A172 (cell line): ENCODE measurements at places on chromosomes 12 and 14.

DNA sequence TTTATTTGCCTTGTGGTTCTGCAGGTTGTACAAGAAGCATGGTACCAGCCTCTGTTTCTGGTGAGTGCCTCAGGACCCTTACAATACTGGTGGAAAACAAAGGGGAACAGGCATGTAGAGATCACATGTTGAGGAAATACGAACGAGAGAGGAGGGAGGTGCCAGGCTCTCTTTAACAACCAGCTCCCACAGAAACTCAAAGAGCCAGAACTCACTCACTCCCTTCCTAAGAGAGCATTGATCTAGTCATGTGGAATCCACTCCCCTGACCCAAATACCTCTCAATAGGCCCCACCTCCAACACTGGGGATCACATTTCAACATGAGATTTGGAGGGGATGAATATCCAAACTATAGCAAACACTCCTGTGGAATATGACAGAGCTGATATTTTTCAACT is 938.0 kb downstream of the GALC start:
- no peak for DNase-seq

GRCh38 chr14:81301813-81302212 is 81.1 kb upstream of the GTF2A1 start:
- DNase-seq = no peak

- no peak for DNase-seq
Measured at GRCh38 chr12:31407562-31407961, 81.6 kb upstream of the SINHCAF start.

DNA sequence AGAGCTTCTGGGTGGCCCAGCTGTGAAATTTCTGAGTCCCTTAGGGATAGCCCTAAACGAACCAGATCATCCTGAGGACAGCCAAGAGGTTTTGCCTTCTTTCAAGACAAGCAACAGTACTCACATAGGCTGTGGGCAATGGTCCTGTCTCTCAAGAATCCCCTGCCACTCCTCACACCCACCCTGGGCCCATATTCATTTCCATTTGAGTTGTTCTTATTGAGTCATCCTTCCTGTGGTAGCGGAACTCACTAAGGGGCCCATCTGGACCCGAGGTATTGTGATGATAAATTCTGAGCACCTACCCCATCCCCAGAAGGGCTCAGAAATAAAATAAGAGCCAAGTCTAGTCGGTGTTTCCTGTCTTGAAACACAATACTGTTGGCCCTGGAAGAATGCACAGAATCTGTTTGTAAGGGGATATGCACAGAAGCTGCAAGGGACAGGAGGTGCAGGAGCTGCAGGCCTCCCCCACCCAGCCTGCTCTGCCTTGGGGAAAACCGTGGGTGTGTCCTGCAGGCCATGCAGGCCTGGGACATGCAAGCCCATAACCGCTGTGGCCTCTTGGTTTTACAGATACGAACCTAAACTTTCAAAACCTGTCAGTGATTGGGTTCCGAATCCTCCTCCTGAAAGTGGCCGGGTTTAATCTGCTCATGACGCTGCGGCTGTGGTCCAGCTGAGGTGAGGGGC is 38.9 kb downstream of the DAD1 start:
- DNase-seq = peak; percentile 25

DNA sequence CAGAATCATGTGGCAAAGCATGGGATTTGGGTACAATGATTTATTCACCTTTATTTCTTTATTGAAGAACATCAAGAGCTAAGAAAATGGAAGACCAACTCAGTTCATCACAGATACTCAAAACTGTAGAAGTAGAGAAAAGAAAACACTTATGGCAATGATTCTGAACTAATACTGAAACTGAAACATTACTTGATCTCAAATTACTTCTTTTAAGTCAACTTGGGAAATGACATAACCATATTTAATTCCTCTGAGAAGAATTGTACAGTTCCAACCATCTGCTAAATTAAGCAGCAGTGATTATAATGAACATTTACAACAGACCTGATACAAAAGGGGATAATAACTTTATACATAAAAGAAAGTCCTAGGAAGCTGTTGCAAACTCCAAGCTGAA is 466.5 kb downstream of the TMTC2 start:
- DNase-seq = no peak

DNA sequence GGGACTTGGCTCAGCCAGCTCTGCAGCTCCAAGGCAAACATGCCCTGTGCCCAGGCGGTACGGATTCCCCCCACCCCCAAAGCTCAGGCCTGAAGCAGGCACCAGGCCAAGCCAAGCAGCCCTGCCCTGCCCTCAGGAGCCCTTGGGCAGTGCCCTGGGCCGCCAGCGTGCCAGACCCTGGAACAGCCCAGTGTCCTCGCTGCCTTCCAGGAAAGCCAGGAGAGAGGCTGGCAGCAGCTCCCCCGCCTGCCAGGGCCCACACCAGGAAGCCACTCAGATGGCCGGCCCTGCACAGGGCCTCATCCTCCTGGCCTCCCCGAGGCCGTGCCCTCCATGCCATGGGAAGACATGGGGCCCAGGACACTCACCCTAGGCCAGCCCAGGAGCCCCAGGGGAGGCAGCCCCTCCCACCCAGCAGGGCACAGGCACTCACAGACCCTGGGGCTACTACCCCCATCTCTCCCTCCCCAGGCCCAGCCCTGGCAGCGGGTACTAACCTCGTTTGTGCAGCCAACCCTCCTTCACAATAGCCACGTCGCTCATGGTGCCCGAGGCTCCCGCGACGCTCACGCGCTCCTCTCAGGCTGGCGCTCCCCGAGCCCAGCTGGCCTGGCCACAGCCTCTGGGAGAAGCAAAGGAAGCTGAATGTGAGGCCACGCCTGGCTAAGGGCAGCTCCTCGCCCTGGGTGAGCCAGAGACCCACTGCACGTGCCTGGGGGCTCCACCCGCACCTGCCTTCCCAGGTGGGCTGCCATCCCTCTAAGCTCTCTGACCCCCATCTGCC is 3.3 kb downstream of the AKT1 start:
- no peak for DNase-seq

DNA sequence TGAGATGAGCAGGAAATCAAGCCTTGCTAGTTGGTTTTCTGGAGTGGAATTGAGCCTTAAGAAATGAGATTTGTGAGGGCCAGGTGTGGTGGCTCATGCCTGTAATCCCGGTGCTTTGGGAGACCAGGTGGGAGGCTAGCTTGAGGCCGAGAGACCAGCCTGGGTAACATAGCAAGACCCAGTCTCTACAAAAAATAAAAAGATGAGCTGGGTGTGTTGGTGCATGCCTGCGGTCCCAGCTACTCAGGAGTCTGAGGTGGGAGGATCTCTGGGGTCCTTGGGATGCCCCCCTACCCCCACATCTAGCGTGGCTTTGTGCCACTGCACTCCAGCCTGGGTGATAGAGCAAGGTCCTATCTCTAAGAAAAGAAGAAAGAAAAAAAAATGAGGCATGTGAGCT is 104.2 kb upstream of the RTL1 start:
- no peak for DNase-seq
